ENCODE measurements at places on chromosomes 6 and 20.

- no peak for DNase-seq
Measured at GRCh38 chr20:40477805-40478204, 211.2 kb downstream of the MAFB start.

- no peak for DNase-seq
Measured at GRCh38 chr6:78268591-78269452, 598.5 kb upstream of the IRAK1BP1 start.

- DNase-seq, result no peak
Measured at GRCh38 chr6:153618371-153619322, 420.4 kb upstream of the OPRM1 start.

DNA sequence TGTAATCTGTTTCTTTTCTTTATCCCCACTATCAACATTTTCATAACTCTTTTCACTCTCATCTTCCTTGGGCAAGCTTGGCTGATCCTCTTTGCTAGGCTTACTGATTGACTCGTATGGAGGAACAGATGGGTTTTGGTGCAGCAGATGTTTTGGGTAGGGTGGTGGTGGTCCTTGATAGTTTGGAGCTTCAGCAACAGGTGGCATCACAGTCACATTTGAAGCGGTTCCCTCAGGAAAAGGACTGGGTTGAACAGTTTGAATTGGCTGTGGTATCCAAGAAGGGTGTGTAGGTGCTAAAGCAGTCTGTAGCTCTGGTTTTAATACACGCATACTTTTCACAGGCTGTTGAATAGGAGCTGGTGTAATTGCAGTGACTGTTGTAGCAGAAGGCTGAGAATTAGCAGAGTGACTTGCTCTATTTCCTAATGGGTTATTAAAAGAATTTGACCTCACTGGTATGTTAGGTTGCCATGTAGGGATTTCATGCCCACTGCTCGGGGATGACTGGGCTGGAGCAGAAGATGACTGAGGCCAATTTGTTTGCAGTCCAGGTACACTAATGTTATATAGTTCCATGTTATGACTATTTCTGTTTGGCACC, 34.5 kb downstream of the LATS1 start:
- no peak for DNase-seq

DNA sequence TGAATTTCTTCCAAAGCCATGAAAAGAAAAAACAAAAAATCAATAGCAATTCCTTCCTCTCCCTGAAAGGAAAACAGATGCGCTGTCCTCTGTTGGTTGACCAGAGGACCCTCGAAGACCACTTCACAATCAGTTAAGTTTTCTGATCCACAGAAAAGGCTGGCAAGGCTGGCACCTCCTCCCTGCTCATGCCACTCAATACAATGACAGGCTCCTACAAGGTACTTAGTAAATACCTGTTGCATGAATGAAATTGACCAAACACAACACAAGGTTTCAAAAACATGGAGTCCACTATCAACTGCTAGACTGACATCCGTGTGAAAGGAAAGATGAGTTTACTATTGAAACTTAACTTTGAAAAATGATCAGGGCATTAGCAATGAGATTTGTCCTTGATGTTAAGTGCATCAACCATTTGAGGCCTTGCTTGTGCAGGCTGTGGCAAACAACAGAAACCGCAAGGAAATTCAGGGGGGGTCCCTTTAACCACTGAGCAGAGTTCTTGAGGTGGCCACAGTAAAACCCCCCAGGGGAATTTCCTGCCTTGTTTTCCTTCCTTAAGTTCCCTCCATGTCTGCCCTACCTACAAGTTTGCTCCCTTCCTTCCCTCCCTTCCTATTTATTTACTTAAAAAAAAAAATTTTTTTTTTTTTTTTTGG, 27.9 kb upstream of the RTF2 start:
- peak; percentile 28 for DNase-seq

GRCh38 chr6:157229713-157230112, 93.6 kb downstream of the TMEM242 start:
- no peak for DNase-seq

DNA sequence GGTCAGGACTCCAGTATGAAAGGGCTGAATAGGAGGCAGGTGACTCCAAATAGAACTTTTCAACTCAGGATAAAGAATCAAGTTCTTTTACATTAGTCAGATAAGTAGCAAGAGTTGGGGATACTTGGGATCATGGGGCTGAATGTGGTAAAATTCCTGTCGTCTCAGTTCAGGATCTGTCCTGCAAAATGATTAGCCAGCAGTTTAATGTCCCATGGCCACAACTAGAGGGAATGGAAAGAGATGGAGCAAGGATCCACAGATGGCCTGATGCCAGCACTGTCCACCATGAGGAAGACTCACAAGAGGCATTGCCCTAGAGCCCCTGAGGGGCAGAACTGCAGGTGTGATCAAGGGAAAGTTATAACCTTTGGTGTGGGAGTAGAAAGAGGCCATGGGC, 2.1 kb downstream of the DEFB121 start:
- DNase-seq, result no peak

GRCh38 chr6:35558571-35558970, 45.9 kb upstream of the TULP1 start:
- DNase-seq, result no peak

DNA sequence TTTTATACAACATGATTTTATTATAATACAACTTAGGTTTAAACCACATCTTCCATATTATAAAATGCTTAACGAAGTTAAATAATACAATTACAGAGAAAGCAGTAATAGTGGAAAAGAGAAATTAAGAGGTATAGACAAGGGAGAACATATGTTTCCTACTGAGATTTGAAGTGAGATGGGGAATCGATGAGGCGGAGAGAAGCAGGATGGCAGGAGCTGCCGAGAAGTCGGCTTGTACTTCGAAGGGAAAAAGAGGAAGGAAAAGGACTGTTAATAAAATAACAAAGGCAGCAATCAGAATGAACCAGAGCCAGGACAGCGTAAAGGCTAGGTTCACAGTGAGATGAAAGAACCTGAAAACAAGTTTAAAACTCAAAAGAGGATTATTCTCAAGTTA, 15.4 kb downstream of the FBXL4 start:
- DNase-seq, result no peak

DNA sequence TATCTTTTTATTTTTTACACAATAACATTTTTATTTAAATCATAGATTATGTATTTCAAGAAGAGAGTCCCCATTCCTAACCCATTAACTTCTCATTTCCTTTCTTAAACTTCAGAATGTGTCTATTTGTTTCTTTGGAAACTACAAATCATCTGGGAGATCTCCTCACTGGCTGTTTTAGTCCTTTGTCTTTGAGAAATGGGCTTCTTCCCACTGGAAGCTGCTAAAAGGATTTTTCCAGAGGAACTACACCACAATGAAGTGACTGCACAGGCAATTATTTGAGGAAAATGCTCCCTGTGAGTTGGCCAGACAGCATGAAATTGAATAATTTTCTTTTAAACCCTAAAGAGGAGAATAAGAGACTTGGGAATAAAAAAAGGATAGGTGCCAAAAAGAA, 119.1 kb downstream of the TENT5A start:
- no peak for DNase-seq

GRCh38 chr6:101595276-101595675, 201.8 kb downstream of the GRIK2 start:
- DNase-seq, result no peak

GRCh38 chr20:58102261-58102660, 126.2 kb downstream of the ANKRD60 start:
- DNase-seq, result no peak

DNA sequence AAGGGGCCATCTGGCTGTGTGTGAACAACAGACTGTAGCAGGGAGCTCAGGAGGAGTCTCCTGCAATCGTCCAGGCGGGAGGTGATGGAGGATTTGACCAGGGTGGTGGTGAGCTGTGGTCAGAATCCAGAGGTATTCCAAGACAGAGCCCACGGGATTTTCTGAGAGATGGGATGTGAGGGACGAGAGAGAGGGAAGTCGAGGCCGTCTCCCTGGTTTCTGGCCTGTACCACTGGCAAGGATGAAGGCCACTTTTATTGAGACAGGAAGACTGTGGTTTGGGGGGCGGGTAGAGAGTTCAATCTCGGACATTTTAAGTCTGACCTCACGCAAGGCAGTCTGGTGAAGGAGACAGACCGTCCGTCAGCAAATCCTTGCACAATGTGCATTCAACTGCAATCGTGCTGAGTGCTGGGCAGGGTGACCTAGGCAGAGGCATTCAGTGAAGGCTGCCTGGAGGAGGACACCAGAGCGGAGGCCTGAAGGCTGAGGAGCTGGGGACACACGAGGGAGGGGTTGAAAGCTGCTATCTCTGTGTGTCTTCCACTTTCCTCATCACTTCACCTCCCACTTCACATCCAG, 53.9 kb downstream of the PREX1 start:
- no peak for DNase-seq

- no peak for DNase-seq
Measured at GRCh38 chr6:110563711-110564110, 87.3 kb upstream of the SLC22A16 start.

DNA sequence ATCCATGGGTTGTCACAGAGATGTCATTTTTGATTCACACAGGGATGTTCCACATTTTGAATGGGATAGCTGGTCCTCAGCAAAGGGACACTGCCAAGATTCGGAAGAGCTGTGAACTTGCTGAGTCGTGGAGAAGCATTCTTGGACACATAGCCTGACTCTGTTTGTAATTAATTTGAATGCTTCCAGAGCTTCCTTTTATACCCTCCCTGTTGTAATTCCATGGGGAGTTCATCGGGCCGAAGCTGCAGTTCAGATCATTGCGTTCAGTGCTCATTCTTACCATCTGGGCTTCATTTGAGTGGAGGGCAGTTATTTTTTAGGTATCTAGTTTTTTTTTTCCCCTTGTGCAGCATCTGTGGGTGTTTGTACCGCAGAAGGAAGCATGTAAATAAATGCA, 126.5 kb downstream of the SLC24A3 start:
- DNase-seq, result no peak

DNA sequence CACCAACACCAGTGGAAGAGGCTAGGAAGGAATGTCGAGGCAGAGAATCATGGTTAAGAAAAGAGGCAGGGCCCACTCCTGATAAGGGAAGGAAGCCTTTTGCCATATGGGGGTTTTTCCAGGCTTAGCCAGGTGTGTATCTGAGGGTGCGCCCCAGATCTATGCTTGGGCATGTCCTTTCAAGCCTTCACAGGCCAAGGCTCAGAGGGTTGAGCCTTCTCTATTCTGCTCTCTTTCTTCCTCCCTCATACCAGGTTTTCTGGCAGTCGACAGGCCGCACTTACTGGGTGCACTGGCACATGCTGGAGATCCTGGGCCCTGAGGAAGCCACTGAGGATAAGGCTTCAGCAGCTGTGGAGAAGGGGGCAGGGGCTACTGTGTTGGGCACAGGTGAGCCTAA, 4.7 kb downstream of the CUL9 start:
- DNase-seq, result no peak

- DNase-seq, result no peak
Measured at GRCh38 chr6:45003387-45003786, 324.7 kb upstream of the RUNX2 start.

DNA sequence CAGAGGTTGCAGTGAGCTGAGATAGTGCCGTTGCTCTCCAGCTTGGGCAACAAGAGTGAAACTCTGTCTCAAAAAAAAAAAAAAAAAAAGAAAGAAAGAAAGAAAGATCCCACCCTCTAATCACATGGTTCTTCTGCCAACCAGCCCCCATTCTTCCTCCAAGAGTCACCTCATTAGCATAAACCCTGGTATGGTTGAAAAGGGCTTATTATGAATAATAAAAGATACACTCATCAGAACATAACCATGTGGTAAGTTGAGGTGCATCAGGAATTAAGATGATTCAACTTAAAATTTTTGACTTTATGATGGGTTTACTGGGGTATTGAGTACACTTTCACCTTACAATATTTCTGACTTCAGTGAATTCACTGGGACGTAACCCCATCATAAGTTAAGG, 793 bp upstream of the TRIM40 start:
- no peak for DNase-seq

- DNase-seq, result no peak
Measured at GRCh38 chr6:20169119-20169557, 43.1 kb downstream of the MBOAT1 start.

DNA sequence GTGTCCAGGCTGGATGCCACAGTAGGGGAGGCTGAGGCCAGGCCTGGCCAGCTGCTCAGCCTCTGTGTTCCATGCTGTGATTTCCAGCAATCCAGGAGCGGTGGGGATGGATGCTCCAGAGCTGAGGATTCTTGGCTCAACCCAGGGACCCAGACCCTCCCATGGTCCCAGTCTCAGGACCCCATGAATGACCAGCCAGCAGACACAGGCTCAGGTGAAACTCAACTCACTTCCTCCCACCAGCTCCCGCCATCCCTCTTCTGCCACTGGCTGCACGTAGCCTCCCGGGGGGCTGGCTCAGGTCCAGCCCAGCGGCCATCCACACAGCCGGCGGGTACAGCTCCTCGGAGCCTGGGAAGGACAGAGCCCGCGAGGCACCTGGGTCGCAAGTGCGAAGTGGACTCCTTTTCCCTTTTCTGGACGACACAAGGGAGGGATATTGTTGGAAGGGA, 54.5 kb upstream of the DACT2 start:
- DNase-seq, result no peak

DNA sequence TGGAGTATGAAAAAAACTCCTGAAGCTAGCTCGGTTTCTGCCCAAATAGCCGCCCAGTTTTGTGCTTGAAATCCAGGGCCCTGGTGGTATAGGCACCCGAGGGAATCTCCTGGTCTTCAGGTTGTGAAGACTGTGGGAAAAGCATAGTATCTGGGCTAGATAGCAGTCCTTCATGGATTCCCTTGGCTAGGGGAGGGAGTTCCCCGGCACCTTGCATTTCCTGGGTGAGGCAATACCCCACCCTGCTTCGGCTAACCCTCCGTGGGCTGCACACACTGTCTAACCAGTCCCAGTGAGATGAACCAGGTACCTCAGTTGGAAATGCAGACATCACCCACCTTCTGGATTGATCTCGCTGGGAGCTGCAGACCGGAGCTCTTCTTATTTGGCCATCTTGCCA, 184.5 kb upstream of the SLC35B3 start:
- DNase-seq, result no peak

DNA sequence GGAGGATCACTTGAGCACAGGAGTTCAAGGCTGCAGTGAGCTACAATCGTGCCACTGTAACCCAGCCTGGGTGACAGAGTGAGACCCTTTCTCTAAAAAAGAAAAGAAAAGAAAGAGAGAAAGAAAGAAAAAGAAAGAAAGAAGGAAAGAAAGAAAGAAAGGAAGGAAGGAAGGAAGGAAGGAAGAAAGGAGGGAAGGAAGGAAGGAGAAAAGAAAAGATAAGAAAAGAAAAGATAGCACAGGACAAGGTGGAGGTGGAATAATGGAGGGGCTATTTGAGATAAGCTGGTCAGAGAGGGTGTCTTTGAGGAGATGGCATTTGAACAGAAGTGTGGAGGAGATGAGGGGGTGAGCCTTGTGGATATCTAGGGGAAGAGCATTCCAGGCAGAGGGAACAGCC, 2.7 kb upstream of the PDRG1 start:
- no peak for DNase-seq

GRCh38 chr6:111624401-111625098, 18.9 kb upstream of the TRAF3IP2 start:
- no peak for DNase-seq
